ENCODE measurements at places on chromosomes 2 and 18.

- no peak for DNase-seq
These were observed 66.4 kb downstream of the COL4A4 start for GRCh38 chr2:227097495-227098161.

DNA sequence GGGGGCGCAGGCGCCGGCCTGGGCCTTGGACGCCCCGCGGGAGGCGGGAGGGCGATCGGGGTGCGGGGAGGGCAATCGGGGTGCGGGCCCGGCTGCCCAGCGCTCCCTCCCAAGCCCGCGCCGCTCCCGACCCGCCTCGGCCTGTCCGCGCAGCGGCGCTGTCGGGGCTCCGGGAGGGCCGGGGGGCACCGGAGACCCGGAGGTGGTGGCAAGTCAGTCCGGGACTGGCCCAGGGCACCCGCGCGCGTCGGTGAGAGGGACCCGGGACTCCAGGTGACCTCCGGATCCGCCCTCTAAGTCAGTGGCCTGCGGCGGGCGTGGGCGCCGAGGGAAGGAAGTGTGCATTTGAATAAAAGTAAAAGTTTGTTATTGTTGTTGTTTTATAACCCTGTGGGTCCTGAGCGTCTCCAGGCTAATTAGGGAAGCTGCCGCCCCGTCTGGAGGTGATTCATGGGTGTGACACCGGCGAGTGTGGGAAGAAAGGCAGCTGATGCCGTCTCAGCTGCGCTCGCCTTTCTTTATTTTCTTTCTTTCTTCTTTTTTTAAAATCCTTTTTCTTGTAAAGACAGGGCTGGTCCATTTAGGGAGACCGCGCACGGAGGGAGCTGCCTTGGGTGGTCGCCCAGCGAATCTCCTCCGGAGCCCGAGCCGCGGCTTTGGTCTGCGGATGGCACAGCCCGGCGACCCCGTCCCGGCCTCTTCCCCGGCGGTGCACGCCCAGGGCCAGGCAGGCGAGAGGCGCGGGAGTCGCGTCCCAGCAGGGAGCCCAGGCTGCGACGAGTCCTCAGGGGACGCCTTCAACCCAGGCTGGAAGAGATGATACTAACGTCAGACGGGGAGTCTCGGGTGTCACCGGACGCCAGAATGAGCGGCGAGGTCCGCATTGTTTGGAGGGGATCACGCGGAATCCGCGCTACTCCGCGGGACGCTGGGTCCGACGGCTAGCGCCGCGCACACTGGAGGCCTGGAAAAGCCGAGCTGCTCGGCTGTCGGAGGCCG, 627 bp upstream of the CRACDL start:
- DNase-seq: no peak

DNA sequence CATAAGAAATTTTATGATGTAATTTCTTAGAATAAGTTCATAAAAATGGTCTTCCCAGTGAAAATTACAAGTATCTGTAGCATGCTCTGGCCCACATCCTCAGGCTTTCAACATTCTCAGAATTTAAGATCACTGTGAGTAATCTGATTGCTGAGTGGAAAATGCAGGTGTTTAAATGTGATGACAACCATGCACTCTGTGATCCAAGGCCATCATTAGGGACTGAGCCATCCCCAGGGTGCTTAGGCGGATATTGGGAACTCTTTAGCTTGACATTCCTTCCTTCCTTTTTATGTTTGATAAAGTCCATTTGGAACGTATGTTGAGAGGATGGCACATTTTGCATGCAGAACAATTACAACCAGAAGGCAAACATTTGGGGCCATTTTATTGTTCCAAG, 95.5 kb downstream of the ARL4C start:
- DNase-seq: no peak

DNA sequence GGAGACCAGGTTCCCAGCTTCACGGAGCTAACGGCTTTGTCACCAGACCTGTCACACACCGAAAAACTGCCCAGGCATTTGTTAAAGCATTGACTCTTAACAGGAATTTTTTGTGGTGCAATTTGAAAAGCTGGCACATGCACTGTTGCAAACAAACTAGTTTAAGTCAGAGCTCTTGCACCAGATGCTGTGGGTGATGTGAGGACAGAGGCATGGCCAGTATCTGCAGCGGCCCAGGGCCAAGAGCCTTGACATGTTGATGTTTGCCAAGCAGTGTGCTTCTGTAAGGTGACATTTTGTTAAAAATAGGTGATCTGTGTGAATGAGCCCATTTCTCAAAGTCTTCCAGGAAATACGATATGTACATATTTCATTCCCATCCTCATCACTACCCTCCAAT, 142.5 kb downstream of the MTCL1 start:
- no peak for DNase-seq

DNA sequence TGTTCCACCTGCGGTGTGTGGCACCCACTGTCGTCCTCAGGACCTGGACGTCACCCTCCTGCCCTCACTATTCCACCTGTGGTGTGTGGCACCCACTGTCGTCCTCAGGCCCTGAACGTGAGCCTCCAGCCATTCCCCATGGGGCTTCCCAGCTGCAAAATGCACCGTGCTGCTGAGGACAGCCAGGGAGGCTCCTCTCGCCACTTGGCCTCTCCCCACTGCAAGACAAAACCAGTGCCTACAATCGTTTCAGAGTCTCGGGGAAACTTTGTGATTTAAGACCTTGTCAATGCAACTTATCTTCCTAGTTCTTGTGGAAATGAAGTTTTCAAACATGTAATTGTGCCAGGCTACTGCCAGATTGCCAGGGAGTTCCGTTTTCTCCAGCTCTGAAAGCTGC, 319.3 kb upstream of the SALL3 start:
- no peak for DNase-seq

DNA sequence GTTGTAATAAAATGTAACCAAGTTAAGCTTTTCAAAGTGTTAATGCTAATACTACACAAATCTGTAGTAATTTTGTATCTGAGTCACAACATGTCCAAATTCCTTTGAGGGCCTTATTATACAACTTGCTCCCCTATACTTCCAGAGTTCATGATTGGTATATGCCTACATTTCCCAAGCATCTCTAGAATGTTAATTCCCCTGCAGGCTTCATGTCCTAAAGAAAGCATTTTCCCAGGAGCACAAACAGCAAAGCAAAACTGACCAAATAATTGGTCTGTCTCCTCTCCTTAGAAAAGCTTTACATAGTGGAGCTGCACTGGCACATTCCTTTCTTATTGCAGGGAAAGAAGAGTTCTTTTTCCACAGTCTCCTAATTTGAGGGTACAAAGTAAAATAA, 3.7 kb downstream of the ALS2 start:
- no peak for DNase-seq

DNA sequence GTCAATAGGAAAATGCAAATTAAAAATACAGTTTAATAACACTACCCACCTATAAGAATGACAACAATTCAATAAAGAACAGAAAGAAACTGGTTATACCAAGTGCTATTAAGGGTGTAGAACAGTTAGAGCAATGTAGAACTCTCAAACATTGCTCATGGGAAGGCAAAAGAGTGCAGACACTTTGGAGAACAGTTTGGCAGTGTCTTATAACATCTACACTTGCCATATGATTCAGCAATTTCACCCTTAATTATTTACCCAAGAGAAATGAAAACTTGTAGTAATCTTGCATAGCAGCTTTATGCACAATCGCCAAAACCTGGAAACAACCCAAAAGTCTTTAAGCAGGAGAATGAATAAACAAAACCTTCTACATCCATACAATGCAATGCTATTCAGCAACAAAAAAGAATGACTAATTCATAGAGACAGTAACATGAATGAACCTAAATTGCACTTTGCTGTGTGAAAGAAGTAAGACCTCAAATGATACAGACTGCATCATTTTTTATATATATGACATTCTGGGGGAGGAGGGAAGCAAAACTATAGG, 455.2 kb downstream of the THSD7B start:
- no peak for DNase-seq

- DNase-seq: no peak
These were observed 35.6 kb downstream of the GDF7 start for GRCh38 chr2:20702563-20702962.

DNA sequence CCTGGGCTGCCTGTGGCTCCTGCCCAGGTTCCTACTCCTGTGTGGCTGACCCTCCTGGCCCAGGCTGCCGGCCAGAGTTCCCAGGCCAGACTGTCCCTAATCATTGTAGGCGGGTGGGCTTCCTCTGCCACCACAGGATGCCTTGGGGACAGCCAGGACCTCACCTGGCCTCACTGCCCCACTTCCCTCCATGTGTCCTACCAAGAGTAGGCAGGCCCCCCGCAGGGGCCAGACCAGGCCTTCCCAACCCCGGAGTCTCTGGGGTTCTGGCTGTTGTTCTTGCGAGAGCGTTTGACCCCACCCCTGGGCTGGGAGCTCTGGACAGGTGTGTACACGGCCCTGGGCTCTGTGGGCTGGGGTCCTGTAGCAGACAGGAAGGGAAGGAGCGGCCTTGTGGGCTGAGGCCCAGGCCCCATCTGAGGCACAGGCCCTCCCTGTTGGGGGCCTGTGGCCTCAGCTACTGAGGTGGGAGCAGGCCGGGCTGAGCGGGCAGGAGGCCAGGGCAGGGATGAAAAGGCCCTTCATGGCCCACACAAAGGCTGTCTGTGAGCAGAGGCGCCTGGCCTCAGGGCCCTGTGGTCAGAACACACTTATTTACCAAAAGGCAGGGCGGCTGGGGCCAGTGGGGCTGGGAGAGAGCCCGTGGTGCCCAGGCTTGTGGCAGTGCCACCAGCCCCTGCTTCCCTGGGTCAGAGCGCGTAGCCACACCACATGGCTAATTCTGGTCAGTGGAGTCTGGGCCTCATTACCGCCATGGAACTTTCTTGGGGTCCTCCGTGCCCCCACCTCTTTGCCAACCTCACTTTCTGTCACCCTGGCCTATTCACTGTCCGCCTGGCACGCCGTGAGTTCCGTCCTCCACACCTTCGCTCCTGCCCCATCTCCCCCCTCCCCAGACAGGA, 2.0 kb downstream of the SNORC start:
- peak; percentile 16 for DNase-seq

GRCh38 chr2:132978840-132979239, 308.8 kb upstream of the LYPD1 start:
- DNase-seq: no peak

DNA sequence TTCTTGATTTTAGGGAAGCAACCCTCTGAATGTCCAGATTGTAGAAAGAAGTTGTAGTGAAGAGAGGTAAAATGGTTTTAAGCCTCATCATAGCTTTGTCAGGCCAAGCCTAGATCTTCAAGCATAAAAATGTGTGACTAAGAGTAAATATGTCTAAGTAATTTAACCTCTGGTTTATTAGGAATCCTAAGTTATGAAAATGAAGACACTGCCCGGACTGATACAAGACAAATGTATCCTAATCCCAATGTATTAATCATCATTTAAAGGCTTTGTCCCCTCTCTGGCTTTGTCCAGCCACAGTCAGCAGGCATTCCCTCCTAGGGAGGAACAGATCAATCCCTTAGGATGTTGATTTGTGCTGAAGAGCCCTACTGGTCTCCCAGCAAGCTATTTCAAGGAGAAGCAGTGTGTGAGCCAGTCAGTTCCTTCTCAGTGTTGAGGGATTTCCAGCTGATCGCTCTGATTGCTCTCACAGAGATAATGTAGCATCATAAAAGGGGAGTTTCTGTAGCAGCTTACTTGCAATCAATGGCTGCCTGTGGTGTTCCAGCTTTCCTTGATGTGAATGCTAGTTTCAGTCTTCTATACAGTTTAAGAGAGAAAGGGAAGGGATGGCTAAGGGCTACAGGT, 796.1 kb downstream of the EPHA4 start:
- DNase-seq: no peak

- DNase-seq: no peak
These were observed 75.3 kb upstream of the PNPT1 start for GRCh38 chr2:55768991-55769390.

- no peak for DNase-seq
These were observed 327.4 kb upstream of the HS6ST1 start for GRCh38 chr2:128646091-128646490.

- no peak for DNase-seq
These were observed 206.4 kb upstream of the SMAD2 start for GRCh38 chr18:48136827-48137373.

- DNase-seq: no peak
These were observed 188.6 kb downstream of the LRP1B start for GRCh38 chr2:141942006-141942789.

- no peak for DNase-seq
These were observed 14.0 kb downstream of the ARMC9 start for GRCh38 chr2:231212329-231212845.

DNA sequence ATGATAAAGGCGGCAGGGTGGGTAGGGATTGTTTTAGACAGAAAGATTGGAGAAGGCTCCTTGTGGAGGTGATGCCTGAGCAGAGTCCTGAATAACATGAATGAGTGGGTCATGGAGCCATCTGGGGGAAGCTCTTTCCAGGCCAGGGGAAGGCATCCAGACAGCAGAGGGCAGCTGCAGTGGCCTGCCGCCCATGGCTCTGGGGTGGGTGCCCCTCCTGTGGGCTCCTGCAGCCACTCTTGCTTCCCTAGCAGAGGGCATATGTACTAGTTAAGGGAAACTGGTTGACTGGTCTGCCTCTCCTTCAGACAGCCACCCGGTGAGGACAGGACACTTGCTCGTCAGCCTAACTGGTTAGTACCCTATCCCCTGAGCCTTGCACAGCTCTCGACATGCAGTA, 46.5 kb upstream of the SLC1A4 start:
- no peak for DNase-seq

GRCh38 chr2:231533086-231533776, 3.0 kb upstream of the NMUR1 start:
- no peak for DNase-seq

DNA sequence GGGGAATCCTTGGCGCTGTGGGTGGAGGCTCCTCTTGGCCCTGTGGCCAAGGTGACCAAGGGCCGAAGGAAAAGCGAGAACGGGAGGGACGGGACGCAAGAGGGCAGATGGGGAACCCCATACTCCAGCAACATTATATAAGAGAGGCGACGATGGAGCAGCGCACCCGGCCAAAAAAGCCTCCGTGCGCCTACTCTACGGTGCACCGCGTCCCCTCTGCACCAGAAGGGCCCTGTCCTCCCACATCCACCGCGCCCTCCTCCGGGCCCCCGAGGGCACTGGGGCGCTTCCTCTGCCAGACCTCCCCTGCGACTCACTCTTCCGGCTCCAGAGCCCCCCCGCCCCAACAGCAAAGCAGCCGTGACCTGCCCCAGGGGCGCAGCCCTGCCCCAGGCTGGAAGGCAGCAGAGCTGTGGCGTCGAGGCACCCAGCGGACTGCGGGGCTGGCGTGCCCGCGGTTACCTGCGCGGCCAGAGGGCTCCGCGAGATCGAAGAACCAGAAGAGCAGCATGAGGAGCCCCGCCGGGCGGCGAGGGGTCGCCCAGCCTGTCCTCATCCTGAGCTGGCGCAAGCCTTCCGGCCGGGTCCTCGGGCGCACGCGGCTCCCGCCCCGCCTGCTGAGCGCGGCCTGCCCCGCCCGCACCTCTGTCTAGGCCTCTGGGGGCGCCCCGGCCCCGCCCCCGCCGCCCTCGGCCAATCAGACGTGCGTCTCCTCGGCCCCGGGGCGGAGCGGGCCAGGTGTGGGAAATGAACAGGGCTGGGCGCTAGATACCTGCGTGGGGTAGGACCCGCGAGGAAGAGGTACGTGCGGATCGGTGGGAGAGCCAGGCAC, 106.3 kb upstream of the CD302 start:
- peak; percentile 83 for DNase-seq

- no peak for DNase-seq
These were observed 62.2 kb downstream of the KCNE4 start for GRCh38 chr2:223114170-223114569.

- DNase-seq: no peak
These were observed 150.0 kb downstream of the STK39 start for GRCh38 chr2:168097431-168097830.

GRCh38 chr2:26355038-26355995, 8.7 kb upstream of the ADGRF3 start:
- DNase-seq: no peak

- DNase-seq: no peak
These were observed 64.4 kb downstream of the COL5A2 start for GRCh38 chr2:189115126-189115525.

GRCh38 chr2:85875350-85876050, 13.3 kb downstream of the ST3GAL5 start:
- no peak for DNase-seq

Data from activated CD4-positive, CD25-positive, alpha-beta regulatory T cell treated with anti-CD3 and anti-CD28 coated beads, Interleukin-2, amount 50 U/mL, for 72 hours (primary cell).